ENCODE measurements at places on chromosomes 4 and X.

GRCh38 chr4:94911106-94911505, 153.4 kb downstream of the BMPR1B start:
- no peak for DNase-seq

DNA sequence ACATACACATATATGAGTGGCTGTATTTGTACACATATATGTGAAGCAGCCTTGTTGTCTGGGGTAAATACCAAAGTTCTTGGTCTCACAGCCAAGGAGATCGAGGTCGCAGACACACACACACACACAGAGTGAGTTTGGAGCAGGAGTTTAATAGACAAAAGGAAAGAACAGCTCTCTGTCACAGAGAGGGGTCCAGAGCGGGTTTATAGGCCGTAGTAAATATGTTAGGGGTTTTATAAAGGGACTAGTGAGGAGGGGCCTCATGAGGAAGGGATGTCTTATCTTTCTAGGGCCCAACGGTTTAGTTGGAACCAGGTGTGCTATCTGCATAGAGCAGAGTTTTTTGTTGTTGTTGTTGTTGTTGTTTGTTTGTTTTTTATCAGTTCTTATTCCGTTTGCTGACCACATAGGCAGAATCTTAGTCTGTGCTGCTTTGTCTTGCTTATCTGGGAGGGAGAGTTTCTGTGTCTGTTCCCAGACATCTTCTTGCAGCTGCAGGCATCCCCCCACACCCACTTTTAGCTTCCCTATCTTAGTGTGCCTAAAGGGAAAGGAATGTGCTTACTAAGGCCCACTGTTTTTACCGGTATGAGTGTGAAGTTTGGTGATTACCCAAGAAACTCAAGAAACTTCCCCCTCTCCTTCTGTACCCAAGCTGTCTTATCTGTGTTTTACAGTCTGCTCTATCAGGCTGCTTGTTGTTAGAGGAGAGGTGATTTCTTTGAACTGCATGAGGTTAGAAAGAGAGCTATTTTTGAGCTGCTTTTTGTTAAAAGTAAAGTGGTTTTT, 91.9 kb downstream of the TENT5D start:
- DNase-seq, result no peak

DNA sequence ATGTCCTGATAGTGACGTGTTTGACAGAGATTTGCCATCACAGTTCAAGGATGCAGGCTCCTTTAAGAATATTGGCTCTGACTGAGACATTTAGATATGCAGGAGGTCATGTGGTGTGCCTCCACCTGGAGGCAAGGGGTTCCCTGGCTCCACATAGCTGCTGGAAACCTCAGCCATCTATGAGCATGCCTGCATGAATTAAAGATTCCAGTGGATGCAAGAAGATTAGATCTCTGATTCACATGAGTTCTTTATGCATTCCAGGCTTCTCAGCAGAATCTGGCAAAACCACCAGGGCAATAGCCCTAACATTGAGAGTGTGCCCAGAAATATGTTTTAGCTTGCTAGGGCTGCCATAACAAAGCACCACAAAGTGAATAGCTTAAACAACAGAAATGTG, 298.5 kb upstream of the AADAT start:
- no peak for DNase-seq

DNA sequence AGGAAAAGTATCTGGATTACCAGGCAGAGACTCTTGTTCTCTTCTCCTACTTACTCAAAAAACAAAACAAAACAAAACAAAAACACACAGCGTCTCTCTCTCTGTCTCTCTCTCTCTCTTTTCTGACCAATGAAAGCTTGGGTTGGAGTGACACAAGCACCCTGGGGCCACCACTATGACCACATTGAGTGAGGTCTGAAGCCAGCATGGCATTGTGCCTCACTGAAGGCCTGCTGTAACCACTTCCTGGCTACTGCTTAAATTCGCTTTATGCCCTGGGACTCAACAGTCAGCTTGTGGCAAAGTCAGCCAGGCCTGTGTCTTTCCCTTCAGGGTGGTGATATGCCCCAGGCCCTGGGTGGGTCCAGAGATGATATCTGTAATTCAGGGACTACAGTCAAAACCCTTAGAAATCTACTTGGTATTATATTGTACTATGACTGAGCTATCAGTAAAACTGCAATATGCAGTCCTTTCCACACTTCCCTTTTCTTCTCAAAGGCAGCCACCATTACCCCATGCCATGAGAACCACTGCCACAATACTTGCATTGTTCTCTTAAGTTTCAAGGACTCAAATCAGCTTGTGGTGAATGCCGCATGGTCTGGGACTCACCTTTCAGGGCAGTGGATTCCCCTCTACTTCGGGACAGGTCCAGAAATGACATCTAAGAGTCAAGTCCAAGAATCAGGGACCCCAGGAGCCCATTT, 606.8 kb upstream of the KLHL4 start:
- no peak for DNase-seq

- no peak for DNase-seq
These were observed 46.9 kb upstream of the NFKB1 start for GRCh38 chr4:102454268-102454667.

GRCh38 chrX:38664285-38664684, 102.9 kb downstream of the TSPAN7 start:
- DNase-seq, result no peak

- DNase-seq, result no peak
These were observed 4.3 kb upstream of the CLNK start for GRCh38 chr4:10688846-10689245.

GRCh38 chr4:21879187-21879586, 69.4 kb downstream of the KCNIP4 start:
- DNase-seq, result no peak

DNA sequence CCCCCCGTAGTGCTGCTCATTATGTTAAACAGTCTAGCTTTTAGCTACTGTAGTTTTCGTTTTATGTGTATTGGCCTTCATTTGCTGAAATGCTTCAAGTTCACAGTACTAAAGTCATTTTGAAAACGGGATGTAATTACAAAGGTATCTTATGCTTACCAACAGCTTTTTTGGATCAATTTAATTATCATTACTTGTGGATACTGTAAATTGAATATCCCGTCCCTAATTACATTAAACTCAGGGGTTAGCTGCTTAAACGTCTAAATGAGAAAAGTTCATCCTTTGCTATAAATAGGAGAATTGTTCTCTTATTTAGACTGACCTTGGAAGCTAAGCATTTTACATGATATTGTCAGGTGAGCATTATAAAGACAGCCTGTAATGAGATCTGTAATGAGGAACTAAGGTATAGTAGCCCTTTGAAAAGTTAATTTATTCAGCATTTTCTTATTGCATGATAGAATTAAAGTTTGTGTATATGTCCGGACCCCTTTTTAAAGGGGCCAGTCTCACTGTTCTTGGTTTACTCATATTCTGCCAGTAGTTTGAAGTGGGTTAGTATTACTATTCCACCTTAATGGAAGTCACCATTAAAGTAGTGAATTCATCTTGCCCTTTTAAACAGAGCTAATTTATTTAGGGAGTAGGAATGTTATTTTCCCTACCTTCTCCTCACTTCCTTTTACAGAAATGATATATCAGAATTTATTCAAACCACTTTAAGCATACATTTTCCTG, 252.6 kb downstream of the TENM3 start:
- no peak for DNase-seq

- DNase-seq, result no peak
These were observed 1.6 kb upstream of the RBM46 start for GRCh38 chr4:154779362-154779947.

GRCh38 chr4:123304151-123304964, 92.2 kb upstream of the SPRY1 start:
- DNase-seq, result no peak

DNA sequence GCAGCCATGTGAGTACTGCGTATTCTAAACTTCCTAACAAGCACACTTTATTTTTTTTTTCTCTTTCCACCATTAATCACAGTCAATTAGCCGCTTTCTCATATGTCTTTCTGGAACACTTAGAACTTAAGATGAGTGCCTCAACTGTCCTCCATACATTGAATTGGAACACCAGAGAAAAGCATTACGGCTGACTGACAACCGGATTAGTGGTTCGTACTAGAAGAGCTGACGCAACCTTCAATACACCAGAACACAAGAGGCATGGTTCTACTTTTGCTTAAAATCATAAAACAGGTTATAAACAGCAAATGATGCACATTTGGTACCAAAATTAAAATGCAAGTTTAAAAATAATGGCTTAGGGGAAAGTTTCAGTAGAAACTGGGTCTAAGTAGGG, 3.3 kb downstream of the TMEM47 start:
- DNase-seq, result no peak

DNA sequence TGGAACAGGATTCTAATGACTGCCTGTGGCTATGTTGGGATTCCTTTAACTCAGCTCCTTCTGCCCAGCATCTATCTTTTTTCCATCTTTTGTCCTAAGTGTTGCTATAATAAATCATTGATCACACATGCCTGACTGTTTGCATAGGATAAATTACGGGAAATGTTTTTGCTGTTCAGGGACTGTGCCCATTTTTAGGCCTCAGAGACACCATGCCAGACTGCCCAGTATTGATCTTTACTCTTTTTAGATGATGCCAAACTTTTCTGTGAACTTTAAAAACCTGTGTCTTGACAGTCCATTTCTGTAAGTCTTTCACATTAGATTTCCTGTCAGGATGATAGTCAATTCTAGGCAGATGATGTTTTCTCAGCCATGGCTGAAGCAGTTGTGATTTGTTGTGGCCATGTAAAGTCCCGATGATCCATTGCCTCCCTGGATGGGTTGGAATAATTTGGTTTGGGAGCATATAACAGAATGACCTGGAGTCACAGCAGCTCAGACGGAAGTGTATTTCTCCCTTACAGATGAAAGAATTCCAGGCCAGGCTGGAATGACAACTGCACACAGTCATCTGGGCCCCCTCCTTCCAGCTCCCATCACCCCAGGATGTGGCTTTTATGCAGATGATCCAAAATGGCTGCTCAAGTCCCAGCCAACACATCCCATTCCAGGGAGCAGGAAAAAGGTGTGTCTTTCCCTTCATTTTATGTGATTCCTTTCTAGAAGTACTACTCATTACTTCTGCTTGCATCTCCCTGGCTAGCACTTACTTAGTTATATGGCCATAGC, 3.4 kb downstream of the HTT-AS start:
- DNase-seq, result no peak

- DNase-seq, result no peak
These were observed 31.2 kb upstream of the LARP1B start for GRCh38 chr4:128029907-128030306.

- no peak for DNase-seq
These were observed 68.4 kb downstream of the RAPGEF2 start for GRCh38 chr4:159171287-159171686.

GRCh38 chr4:42626629-42627146, 30.2 kb downstream of the ATP8A1 start:
- no peak for DNase-seq

DNA sequence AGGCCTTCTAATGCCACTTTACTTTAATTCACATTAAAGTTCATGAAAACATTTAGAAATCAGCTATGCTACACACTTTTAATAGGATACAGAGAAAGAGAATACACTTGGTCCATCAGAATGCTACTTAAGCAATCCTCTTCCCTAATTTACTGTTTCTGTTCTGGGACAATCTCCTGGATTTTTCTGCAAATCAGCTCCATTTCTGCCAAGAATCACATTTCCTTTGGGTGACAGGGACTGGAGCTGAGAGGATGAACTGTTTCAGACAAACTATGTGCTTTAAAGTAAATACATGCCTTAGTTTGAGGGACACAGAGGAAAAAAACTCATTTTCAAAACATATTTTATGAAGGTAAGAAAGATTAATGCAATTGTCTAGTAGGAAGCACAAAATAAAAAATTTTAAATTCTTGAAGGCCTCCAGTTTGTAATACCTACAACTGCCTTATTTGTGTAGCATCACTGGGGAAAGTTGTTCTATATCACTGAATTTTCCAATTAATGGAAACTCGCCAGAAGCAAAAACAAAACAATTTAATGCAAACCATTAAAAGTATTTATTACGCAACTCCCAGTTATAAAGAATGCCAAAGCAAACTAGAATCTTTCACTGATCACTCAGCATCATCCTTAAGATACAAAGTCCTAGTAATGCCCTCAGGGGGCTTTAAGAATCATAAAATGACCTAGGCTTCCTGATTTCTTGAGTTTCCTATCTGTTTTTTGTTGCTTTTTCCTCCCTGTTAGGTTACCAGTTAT, 36.3 kb downstream of the BCLAF3 start:
- peak; percentile 24 for DNase-seq

DNA sequence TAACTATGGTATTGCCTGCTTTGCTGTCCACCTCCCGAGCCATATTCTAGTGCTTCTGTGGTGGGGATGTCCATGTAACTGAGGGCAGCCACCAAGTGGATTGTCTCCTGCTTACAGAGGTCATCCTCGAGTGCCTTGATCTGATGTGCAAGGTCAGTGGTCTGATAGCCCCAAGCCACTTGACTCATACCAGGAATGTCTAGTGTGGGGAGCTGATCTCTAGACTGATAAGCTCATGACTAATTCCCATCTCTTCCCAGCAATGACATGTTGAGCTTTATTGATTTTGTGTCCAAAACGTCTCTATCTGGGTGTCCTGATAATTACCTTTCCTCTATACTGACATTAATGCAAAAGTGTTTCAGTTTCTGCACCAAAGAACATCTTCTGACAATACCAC, 168.4 kb upstream of the WDR1 start:
- no peak for DNase-seq

GRCh38 chrX:66045894-66046293, 6.0 kb upstream of the VSIG4 start:
- DNase-seq, result no peak

DNA sequence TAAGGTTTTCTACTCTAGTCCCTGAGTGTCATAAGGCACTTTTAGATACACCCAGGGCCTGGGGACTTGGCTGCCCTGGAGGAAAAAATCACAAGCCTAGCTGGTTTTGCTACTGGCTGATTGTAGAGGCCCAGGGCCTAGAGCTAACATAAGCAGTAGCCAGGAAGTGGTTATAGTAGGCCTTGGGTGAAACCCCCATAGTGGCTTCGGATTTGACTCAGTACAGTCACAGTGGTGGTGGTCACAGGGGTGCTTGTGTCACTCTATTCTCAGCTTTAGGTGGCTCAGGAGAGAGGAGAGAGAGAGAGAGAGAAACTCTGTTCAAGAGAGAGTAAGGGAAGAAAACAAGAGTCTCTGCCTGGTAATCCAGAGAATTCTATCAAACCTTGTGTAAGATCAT, 194.5 kb upstream of the EDA2R start:
- no peak for DNase-seq

DNA sequence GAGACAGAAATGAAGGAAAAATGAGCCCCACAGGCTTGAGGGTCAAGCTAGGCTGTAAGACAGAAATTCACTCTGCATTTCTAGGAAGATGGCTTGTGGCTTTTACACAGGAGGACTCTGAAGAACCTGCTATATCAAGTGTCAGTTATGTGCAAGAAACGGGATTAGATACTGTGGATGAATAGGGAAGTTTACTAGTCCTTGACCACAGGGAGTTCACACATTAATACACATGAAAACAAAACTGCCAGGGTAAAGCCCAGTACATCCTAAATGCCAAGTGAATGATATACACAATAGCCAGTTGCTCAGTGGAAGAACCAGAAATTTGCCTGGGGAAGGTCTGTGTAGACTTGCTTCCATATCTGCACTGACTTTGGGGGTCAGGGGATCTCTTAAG, 53.5 kb downstream of the TMEM131L start:
- no peak for DNase-seq

All from SK-N-MC (cell line).